MG63 (cell line): ENCODE measurements at places on chromosomes 7 and 10.

GRCh38 chr10:127159648-127160245 is 36.6 kb downstream of the INSYN2A start:
- no peak for DNase-seq

- DNase-seq, result no peak
Measured at GRCh38 chr10:123966896-123967231, 75.3 kb upstream of the CPXM2 start.

GRCh38 chr7:45710271-45711160 is 136.3 kb downstream of the ADCY1 start:
- DNase-seq, result no peak

DNA sequence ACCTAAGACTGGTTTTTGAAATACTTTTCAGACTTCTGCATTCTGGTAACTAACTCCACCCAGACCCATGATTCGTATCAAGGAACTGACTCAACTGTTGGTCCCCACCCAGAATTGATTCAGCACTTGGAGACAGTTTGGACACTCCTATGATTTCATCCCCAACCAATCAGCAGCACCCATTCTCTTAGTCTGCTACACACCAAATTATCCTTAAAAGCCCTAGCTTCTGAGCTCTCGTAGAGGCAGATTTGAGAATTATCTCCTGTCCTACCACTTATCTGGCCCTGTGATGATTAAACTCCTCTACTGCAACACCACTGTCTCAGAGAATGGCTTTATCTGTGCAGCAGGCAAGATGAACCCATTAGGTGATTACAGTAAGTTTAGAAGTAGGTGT is 7.7 kb upstream of the GSTO1 start:
- DNase-seq, result no peak

DNA sequence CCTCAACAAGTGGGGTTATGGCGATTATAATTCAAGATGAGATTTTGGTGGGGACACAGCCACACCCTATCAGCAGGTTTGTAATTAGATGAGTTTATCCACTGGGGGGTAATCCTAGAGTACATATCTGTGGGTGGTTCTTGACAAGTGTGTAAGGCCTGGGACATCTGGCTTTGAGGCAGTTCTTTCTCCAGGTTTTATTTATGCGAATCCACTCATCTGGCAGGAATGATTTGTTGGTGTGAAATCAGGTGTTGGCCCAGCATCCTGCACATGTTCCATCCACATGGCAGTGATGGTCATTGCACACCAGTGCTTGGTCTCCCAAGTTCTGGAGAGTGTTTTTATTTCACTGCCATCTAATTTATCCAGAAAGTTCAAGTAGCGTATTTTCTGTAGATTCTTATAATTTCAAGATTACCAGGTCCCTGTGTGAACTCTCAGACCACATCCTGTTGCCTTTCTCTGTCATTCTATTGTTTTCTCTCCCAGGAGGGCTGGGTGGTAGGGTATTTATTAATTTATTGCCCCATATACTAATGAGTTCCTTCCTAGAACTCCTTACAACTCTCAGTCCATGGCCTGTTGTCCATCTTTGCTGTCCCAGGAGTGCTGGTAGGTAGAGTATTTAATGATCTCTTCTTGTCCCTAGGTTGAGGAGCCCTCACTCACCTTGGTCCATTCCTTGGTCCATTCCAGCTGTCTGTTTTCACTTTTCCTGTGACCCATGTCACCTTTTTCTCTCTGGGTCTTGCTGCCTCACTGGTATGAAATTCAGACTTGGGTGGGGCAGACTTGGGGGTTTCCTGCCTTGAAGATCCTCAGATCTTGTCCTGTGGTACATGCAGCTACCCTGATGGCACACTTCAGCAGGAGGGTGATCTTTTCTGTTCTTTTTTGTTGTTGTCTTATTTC is 10.4 kb downstream of the RALA start:
- no peak for DNase-seq

GRCh38 chr7:28065721-28066285 is 114.8 kb downstream of the JAZF1 start:
- no peak for DNase-seq

- no peak for DNase-seq
Measured at GRCh38 chr7:115269486-115269885, 347.6 kb downstream of the MDFIC start.

DNA sequence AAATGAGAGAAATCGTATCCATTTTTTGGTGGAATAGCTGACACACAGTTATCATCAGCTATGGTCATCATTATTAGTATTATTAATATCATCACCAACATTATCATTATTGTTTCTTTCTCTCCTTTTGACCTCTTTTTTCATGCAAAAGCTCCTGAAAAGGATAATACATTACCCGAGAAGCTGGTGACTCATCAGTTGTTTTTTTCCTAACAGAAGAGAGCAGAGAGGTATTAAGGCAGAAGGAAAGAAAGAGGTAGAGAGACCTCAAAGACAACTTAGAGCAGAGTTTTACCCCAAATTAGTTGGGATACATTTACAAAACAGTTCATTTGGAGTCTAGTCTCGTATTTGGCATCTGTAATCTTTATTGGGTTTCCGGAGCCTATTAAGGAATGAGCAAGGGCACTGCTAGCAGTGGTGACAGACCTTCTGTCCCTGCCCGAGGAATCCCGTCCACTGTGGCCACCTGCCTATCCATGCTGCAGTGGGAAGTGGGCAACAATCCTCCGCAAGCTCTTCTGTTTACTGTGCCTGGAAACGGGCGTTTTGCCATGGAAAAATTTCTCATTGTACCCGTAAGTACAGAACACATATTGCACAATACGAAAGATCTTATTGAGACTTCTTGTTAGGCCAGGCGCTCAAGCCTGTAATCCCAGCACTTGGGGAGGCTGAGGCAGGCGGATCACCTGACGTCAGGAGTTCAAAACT is 170.0 kb upstream of the MKLN1 start:
- DNase-seq, result no peak

DNA sequence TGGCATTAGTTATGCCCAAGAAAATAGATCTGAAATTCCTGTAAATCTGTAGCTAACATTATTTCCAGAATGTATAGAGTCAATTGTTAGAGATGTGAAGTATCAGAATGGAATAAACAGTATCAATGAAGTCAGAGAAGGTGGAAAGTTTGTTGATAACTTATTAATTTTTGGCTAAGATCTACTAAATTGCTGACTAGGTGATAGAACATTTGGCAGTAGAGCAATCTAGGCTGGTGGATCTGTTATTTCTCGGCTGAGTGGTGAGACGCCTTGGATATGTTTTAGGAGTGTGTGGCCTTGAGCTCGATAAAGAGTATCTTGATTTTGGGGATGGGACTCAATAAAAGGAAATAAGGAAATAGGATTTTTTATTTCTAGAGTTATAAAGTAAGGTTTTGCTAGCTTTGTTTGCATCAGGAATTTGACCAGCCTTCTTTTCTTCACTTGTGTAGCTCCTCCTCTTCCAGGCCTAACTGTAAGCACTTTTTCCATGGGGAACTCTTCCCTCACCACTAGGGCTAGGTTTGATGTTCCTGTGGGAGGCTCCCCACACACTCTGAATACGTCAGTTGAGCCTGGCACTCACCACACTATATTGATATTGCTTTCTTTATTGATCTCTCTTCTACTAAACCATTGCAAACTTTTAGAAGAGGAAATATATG is 86.8 kb upstream of the CSTF2T start:
- DNase-seq, result no peak

DNA sequence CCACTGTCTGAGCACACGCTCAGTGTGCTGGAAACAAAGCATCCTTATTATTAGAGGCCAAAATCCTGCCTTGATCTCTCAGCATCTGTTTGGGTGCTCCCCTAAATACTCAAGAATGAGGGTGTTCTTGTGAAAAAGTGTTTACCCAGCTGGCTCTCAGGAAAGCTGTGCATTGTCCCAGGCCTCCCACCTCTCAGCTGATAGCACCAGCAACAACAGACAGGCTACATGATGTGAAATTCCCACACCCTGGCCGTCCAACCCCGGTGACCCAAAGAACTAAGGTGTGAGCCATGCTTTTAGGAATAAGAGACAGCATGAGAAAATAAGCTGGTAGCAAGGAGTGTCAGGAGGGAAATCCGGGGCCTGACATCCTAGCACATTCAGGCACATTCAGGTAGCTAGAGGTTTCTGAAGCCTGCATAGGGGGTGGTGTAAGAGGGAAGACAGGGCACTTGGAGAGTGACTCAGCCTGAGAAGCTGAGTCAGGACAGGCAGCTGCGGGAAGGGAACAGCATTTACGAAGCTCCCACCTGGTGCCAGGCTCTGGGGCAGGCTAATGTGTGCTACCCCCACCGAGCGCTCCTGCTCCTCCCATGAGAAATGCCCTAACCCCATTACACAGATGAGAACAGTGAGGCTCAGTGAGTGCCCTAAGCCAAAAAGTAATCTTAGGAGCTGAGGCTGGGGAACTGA is 205.6 kb downstream of the GRID1 start:
- no peak for DNase-seq

- no peak for DNase-seq
Measured at GRCh38 chr7:149830997-149831740, 7.0 kb upstream of the ZNF862 start.

GRCh38 chr10:79196470-79197461 is 128.0 kb downstream of the ZMIZ1 start:
- DNase-seq, result peak; percentile 41

DNA sequence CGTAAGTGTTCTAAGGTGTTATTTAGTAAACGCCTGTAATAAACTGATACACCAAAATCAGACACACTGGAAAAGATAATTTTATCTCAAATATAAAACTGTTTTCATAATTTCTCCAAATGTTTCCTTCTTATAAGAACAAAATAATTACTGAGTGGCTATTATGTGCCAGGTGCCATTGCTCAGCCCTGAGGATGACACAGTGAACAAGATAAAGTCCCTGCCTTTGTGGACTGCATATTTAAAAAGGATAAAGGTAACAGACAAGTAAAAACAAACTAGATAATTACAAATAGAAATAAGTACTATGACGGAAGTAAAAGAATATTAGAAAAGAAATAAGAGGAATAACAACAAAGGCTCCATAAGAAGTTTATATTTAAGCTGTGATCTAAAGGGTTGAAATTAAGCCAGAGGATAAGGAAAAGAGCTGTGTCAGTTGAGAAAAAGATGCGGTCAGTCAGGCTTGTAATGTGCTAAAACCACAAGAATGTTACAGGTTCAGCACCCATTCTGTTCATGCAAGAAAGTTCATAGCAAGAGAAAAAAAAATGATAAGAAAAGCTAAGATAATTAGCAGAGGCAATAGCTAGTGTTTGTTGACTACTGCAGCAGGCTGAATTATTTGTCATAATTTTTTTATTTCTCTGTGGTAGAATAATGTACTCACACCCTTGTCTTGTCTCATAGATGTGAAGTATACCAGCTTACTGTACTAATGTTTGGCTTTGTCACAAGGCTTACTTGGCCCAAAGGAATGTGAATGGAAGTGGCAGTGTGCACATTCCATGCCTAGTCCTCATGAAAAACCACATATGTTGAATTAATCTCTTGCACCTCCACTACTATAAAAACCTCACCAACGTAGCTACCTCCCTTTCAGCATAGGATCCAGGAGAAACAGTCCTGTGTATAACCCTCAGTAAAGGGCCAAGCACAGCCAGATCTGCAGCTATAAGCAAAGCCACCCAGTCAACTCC is 75.1 kb downstream of the CRPPA start:
- DNase-seq, result peak; percentile 48

DNA sequence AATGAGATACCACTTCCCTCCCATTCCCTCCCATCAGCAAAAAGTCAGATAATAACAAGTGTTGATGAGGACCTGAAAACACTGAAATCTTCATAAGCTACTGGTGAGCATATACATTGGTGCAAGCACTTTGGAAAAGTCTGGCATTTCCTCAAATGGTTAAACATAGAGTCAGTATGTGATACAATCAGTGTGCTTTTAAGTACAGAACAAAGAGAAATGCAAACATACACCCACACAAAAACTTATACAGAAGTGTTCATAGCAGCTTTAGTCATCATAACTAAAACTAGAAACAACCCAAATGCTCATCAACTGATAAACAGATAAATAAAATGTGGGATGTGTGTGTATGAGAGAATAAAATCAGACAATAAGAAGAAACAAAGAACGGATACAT is 261.9 kb downstream of the ELMO1 start:
- no peak for DNase-seq

DNA sequence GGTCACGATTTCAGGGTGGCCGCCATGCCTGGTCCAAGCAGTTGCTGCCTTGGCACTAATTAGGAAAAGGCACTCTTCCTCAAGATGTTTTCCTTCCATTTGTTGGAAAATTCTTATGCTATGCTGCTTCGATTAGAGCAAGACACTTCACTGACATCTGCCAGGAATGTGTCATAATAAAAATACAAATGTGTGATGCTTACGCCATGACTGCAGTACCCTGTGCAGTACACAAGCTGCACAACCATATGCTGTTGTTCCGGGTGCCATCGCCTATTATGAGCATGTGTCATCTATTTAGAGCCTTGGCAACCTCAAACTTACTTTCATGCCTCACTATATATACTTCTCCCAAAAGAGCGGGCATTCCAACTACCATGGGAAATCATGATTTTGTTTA is 14.9 kb upstream of the MPP7 start:
- peak; percentile 72 for DNase-seq

GRCh38 chr7:103130901-103131624 is 17.8 kb downstream of the NAPEPLD start:
- DNase-seq, result no peak

DNA sequence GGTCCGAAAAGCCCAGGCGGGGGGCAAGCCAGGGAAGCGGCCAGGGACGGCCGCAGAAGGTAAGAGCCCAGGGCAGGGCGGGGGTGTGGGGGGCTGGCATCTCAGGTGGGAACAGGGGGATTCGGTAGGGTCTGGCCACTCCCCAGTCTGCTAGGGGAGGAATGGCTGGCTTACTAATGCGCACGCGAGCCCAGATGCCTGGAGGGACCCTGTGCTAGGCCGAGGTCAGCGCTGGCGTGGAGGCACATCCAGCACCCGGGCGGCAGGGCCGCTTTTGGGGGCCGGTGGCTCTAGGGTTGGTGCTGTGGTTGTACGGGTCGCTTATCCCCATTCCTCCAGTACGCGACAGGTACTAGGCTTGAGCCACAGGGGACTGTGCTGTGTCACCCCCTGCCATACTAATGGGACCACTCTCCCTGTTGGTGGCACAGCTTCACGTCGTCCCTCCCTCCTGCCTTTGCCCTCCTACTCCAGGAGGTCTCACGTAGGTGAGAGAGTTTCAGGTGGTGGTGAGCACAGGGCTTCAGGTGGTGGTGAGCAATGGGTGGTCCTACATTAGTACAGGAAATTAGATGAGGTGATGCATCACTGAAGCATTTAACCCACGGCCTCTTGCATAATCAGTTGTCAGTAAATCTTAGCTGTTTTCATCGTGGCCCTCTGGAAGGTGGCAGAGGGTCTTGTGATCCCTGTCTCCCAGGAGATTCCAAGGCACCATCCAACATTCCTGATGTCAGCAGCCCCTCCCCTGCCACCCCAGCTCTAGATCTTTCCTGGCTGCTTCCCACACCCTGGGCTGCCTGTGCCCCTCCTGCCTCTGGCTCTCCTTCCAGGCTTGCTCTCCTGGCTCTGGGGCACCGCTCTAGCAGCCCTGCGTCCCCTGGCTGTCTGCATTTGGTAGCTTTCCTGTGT is 971 bp downstream of the AEBP1 start:
- DNase-seq, result peak; percentile 44

DNA sequence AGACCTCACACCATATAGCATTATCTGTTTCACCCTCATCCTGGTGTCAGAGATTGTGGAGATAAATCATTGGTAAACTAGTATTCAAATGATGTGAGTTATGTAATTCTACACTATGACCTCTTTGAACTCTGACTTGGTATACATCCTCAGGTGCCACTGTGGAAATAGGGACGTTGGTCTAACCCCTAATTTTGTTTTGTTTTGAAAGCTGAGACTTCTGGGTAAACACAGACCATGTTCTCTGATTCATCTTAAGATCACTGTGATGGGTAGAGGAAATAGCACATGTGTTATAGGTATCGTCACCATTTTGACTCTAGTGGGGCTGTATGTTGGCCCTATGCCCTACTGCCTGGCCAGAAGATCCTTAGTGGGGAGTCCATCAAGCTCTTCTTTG is 241.6 kb downstream of the CCDC7 start:
- DNase-seq, result no peak
